ENCODE measurements at places on chromosomes 1 and 21.

- DNase-seq = no peak
Observed at GRCh38 chr1:113946678-113947387, 17.7 kb downstream of the HIPK1 start.

GRCh38 chr1:175922254-175922881 lies 179.0 kb upstream of the TNR start:
- no peak for DNase-seq

DNA sequence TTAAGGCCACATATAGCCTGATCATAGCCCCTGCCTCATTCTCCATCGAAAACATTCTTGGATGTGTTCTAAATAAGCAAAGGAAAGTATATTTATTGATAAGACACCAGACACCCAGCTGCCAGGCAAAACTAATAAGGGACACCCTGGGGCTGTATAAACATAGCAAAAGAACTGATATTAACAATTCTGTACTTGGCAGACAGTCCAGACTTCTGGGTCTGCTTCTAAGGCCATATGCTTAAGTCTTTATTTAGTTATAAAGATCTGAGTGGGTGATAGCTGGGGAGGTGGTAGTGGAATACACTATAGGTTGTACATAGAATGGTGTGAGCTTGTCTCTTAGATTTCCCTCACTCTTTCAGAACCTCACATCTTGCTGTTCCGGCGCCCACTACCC lies 3.9 kb downstream of the CKS1B start:
- DNase-seq = no peak

DNA sequence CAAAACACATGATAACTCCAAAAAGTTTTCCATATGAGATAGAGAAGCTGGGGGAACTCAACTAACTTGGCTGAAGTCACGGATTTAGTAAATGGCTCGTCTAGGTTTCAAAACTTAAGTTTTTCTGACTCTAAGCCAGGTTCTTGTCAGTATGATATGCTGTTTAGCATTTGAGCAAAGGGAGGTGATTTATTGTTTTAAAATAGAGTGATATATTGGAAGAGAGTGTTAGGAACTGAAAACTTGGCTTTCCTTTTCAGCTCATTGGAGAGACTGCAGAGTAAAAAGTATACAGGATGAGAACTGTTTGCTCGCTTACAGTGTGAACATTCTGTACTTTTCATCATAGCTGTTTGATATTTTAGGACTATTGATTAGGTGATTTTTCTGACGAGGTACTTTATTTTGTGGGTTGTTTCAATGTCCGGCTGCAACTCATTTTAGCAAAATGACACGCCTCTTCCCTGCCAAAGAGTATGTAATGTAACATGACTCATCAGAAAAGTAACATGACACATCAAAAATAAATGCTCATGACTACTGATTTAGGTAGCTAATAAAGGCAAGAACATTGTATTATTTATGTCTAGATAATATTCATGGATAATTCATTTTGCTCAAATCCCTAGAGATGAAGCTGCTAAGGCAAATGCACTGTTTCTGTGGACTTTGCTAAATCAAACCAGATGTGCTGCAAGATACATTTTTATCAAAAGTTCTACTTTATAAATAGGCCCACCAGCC lies 355.1 kb downstream of the GPATCH2 start:
- no peak for DNase-seq

GRCh38 chr1:9890224-9890731 lies 19.8 kb downstream of the CTNNBIP1 start:
- DNase-seq = peak; percentile 58

All from H54 (cell line).